ENCODE measurements at places on chromosomes 6 and 20.

GRCh38 chr6:37451441-37452193 is 18.6 kb downstream of the CMTR1 start:
- no peak for DNase-seq

DNA sequence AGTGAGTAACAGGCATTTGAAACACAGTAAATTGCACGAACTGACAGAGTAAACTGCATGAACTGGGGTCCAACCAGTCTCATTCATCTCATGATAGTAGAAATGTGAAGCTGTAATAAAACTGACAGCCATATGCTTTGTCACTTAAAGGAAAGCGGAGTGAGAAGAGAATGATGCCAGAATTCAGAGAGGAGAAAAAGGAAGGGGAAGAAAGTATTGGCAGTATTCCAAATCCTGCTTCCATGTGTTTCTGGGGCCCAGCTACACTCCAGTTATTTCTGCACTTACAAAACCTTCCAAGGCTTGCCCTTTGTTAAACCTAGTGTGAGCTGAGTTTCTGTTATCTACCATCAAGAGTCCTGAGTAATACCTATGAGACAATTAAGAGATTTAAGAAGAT is 17.2 kb downstream of the SNX14 start:
- DNase-seq, result no peak

- no peak for DNase-seq
Measured at GRCh38 chr6:45419571-45420082, 41.9 kb upstream of the SUPT3H start.

DNA sequence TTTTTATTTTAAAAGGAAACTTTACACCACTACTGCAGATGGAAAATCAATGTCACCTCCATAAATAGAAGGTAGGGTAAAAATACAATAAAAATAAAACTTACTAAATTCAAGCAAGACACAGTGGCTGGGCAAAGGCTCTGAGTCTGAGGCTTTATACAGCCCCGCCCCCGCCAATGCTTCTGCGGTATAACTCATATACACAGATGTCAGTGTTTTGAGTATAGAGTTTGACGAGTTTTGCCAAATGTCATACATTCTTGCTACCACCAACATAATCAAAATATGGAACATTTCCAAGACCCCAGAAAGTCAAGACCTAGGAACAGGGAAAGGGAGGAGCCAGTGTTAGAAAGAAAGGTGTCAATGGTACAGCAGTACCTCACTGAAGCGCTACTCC is 12.8 kb downstream of the NFATC2 start:
- no peak for DNase-seq

GRCh38 chr6:129638686-129639085 is 71.3 kb downstream of the ARHGAP18 start:
- DNase-seq, result no peak

DNA sequence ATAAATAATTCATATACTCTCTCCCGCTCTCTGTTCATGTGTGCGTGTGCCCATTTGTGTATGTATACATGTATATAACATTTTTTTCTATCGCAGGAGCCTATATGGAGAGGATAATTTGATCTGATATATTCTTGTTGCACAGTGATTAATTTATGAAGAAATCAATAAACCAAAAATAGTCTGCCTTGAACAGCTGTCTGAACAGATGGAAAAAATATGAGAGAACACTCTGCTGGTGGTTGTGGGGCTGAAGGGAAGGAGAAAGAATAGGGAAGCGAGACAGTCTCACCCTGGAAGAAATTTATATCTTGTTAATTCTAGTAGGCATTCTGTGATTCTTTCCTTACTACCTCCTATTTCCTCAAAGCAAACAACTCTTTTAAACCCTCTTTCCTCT is 96.6 kb upstream of the B3GAT2 start:
- DNase-seq, result no peak

DNA sequence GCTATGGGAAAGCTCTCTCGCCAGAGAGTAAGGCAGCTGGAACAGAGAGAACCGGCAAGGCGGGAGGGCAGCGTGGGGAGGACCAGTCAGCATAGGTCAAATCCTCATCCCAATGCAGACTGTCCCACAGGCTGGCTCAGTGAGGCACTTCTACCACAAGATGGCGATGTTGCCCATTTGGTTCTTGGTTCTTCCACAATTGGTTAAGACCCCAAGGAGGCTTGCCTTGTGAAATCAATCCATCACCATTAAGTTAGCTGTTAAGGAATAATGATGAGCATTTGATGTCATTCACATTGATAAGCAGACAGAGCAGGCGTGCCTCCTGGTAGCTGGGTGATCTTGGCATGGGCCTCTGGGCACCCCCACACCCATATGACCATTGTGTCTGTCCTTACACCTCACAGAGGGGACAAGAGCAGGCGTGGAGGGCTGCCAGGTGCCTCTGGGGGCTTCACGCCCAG is 2.4 kb downstream of the CSTL1 start:
- DNase-seq, result peak; percentile 52

GRCh38 chr6:113315879-113316278 is 541.3 kb upstream of the MARCKS start:
- DNase-seq, result no peak

DNA sequence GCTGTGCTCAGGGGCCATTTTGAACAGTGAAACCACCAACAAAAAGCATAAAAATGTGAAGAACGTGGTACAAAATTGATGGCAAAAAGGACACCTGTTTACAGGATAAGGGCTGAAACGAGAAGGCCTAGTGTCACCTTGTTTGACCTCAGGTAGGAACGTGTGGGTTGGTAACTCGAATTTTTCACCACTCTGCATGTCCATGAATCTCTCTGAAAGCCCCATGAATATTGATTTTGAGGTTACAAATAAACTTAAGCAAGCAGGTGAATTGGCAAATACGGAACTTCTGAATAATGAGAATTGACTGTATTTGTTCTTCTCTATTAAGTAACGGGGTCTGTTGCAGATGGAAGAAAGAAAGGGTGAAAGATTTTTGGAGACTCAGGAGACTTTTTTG is 59.6 kb upstream of the EDN1 start:
- DNase-seq, result no peak

DNA sequence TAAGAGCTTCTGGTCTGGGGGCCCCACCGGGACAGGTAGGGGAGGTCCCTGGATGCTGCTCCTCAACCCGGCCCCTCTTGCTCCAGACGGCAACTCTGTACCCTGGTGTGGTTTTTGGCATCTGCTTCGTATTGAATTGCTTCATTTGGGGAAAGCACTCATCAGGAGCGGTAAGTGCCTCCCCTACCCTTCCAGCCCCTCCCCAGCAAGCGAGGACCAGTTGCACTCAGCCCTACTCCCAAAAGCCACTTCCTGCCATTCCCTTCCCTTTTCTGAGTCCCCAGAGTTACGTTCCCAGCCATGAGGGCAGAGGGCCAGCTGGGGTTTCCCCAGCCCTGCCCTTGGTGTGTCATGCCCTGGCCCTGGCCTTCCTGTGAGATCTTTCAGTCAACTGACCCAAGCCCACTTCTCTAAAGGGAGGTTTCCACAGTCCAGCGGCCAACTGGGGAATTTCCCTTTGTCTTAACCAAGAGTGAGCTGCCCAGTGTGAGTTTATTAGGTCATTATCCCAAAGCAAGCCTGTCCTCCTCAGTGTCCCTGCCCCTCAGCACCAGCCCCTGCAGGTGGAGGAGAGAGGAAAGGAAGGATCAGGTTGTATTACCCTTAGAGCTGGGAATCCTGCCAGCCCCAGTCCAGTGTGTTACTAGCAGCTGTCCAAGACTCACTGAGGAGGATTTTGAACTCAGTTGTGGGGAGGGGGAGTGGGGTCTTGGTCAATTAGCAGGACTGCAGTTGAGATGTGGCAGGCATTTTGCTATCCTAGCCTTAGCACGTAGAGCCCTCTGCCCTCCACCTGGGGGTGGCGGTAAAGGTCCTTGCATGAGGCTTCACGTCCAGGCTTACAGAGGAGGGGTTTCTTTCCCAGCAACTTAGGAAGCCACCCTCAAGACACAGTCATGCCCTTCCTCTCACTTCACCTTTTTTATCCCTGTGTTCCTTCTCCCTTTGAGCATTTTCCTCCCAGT is 45.8 kb downstream of the TM9SF4 start:
- peak; percentile 57 for DNase-seq

DNA sequence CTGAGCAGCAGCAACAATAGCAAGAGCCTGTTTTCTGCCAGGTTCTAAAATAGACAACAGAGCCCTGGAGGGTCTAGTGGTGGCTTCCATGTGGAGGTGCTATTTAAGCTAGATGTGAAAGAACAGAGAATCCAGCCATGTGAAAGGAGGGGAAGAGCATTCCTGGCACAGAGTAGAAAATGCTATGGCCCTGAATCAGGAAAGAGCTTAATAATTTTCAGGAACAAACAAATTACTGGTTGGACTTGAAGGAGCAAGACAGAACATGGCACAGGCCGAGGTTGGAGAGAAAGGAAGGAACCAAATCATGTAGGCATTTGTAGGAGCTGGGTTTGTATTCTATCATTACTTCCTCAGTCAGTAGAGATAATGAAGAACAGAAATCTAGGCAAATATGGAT is 98.3 kb downstream of the AIG1 start:
- DNase-seq, result no peak

DNA sequence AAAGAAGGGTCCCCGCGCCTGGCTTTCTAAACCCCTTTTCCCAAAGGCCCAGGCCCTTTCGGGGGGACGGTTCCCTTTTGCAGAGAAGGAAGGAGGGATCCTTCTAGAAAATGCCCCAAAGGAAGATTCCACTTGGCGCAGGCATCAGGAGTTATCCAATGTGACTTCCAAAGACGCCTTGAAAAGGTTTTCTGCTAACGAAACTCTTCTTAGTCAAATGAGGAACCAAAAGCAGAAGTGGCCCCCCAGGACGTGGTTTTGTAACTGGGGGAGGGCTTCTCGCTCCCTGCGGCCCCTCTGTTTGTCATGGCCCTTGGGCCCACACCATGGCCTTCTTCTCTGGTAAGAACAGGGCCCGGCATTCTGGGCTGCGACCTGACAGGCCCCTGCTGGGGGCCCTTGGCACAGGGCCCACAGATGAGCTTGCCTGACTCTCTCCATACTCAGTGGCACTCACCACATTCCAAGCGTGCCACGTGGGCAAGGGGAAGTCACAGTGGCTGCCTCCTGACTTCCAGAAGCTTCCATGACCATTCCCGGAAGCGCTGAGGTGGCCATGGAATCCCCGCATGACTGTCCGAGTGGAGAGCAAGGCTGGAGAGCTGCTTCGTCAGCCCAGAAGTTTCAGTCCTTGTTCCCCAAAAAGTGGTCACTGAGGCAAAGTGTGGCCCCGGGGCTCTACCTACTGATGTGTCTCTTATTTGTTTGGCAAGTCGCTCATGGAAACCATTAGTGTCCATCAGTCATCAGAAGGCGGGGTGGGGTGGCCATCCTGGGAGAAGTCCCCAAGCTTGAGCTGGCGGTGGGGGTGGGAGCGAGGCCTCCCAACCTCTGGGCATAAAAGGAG is 834 bp upstream of the CTSZ start:
- no peak for DNase-seq

GRCh38 chr6:72245565-72245964 is 359.2 kb downstream of the RIMS1 start:
- DNase-seq, result no peak

DNA sequence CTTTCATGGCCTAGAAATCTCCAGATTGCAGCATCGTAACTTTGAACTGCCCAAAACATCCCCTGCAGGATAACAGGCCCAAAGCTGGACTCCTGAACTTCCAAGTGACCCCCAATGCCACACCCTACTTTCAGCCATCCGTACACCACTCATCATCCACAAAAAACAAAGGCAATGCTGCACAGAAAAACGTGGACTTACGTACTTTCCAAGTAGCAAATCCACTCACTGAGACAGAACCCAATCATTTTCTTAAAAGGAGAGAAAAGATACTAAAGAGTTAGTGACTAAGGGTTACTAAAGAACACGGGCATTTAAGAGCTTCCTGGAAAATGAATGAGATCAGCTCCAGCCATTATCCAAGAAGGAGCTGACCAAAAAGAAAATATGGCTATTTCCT is 211.0 kb downstream of the WDR27 start:
- no peak for DNase-seq

- DNase-seq, result no peak
Measured at GRCh38 chr6:111689946-111690345, 84.3 kb upstream of the TRAF3IP2 start.

- DNase-seq, result no peak
Measured at GRCh38 chr6:18087396-18088165, 34.9 kb downstream of the NHLRC1 start.

DNA sequence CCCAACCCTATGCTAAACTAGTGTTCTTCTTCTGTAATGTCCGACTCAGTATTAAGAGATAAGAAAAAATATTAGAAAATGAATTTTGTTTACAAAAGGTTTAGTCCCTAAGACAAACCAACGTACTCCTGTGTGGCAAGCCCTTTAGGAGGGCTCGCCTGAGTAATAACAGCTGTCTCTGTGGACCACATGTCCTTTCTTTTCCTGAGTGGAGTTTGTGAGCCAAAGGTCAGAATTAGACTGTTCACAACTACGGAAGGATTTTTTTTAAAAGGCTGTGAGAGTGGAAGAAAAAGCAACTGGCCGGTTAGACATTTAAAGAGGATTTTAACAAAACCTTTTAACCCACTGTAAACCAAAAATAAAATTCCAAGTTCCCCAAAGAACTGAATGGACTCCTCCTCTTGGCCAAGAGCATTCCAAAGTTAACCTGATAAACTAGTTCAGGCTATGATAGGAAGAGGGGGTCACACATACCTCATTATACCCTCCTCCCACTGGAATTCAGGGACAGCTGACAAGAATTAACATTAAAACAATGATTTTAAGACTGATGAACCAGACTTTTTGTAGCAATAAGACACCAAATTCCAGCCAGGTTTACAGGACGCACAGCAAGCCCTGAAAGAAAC is 43.5 kb downstream of the FAM184A start:
- no peak for DNase-seq

GRCh38 chr20:416950-417800 is 9.1 kb downstream of the RBCK1 start:
- no peak for DNase-seq

GRCh38 chr6:122780114-122780513 is 598 bp downstream of the FABP7 start:
- DNase-seq, result no peak

GRCh38 chr20:49961413-49961812 is 21.4 kb upstream of the SNAI1 start:
- DNase-seq, result no peak

- no peak for DNase-seq
Measured at GRCh38 chr6:43026365-43026764, 4.9 kb downstream of the RRP36 start.

DNA sequence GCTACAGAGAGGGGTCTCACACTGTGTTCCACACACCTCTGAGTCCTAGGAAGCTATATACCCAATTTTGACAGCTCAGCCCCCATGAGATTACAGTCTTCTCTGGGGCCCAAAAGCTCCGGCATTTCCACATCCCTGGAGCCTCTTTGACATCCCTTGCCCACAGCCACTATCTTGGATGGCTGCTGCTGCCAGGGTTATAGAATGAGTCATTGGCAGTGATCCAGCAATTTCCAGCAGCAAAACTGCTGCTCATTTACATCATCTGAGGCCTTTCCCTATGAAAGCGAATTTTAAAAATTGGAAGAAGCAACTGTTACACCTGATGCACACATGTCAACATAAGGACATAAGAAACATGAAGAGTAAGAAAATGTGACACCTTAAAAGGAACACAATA is 590.7 kb downstream of the MEI4 start:
- DNase-seq, result no peak

- no peak for DNase-seq
Measured at GRCh38 chr6:53230775-53231467, 82.3 kb upstream of the GCM1 start.
